Cerebellum (tissue), 4 donors: ENCODE measurements at places on chromosomes 3 and 15. TPM values are rescaled to one million over a fixed set of nuclear protein-coding genes. Genes with fewer than 3 reads are reported as not detected.

Gene ALS2CL
- total RNA-seq = 3.2 TPM

Gene TTC23
- 19.7 TPM for total RNA-seq

Gene ASB7
- 15.2 TPM for total RNA-seq

Gene MRPL3
- total RNA-seq = 86.5 TPM

Gene CKMT1A
- 8.2 TPM for total RNA-seq

Gene IL17RD
- 29.3 TPM for total RNA-seq

Gene A4GNT
- not detected for total RNA-seq

Gene SSUH2
- total RNA-seq = 0.91 TPM

Gene LOXL1
- total RNA-seq = 5.5 TPM

Gene NOX5
- total RNA-seq = 0.09 TPM

Gene TJP1
- total RNA-seq = 82.0 TPM

Gene NDN
- 76.3 TPM for total RNA-seq

Gene NMNAT3
- total RNA-seq = 8.2 TPM

Gene KBTBD12
- total RNA-seq = 1.5 TPM

Gene DPPA4
- total RNA-seq = 4.6 TPM

Gene NUP210
- total RNA-seq = 13.8 TPM

Gene EBLN2
- 14.4 TPM for total RNA-seq

Gene SNURF
- total RNA-seq = 100 TPM

Gene GADL1
- 0.27 TPM for total RNA-seq

Gene GOLGA6L4
- total RNA-seq = 3.6 TPM

Gene C3orf20
- total RNA-seq = 0.18 TPM

Gene LXN
- 5.0 TPM for total RNA-seq

Gene AADACL2
- not detected for total RNA-seq

Gene CILP
- total RNA-seq = 0.27 TPM

Gene GABRR3
- total RNA-seq = not detected

Gene CIDEC
- not detected for total RNA-seq

Gene UBR1
- 68.2 TPM for total RNA-seq

Gene TTLL13
- 0.36 TPM for total RNA-seq

Gene KLHL40
- 0.09 TPM for total RNA-seq

Gene CFAP91
- 13.3 TPM for total RNA-seq

Gene SOX14
- 0.73 TPM for total RNA-seq

Gene CHRD
- 10.3 TPM for total RNA-seq

Gene LRRC2
- total RNA-seq = 0.64 TPM

Gene CFAP100
- 1.8 TPM for total RNA-seq

Gene SNTN
- not detected for total RNA-seq
